ENCODE measurements at places on chromosomes 6 and 20.

GRCh38 chr6:146265056-146265455, 236.2 kb downstream of the GRM1 start:
- DNase-seq: no peak

- no peak for DNase-seq
Observed at GRCh38 chr6:89970072-89970471, 75.8 kb downstream of the GJA10 start.

- DNase-seq: no peak
Observed at GRCh38 chr6:16398587-16398986, 160.2 kb downstream of the GMPR start.

DNA sequence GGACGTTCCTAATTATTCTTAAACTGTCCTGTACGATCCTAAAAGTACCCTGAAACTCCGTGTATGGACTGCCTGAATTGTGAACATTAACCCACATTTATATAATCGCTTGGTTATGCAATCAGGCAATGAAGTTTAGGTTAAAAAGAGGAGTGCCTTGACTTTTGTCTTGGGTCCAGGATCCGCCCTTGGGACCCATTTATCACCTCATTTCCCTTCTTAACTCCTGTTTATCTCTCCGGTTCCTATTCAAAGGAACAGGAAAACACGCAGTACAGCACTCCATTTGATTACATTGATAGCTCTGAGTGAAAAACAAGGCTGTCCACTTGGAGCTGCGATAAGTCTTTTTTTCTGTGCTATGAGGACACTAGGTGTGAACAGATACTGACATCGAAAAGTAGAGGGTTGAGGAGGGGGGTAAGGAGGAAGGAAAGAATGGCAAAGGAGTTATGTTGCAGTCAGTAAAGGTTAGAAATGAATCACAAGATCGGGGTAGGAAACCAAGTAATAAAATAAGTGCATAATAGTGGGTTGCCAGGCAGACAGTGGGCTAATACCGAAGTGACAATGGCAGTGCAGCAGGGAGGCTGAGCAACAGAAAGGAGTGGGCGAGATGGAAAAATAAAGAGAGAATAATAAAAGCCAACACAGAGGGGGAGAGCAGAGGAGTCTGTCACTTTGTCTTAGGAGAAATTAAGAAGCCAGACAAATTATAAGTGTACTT, 15.9 kb upstream of the PCK1 start:
- DNase-seq: no peak

GRCh38 chr6:108550256-108550655, 10.5 kb upstream of the FOXO3 start:
- no peak for DNase-seq

- no peak for DNase-seq
Observed at GRCh38 chr6:105934708-105935107, 151.4 kb upstream of the PRDM1 start.

- peak; percentile 83 for DNase-seq
Observed at GRCh38 chr6:31403283-31404060, at the start of gene MICA. Gene MICA, plus strand, starts transcription at chr6:31403595. Its CDS starts 38 bp downstream, at chr6:31403633.

- no peak for DNase-seq
Observed at GRCh38 chr6:157570752-157571151, 189.8 kb downstream of the ZDHHC14 start.

GRCh38 chr6:115999235-115999634, 61.5 kb downstream of the FRK start:
- DNase-seq: no peak

DNA sequence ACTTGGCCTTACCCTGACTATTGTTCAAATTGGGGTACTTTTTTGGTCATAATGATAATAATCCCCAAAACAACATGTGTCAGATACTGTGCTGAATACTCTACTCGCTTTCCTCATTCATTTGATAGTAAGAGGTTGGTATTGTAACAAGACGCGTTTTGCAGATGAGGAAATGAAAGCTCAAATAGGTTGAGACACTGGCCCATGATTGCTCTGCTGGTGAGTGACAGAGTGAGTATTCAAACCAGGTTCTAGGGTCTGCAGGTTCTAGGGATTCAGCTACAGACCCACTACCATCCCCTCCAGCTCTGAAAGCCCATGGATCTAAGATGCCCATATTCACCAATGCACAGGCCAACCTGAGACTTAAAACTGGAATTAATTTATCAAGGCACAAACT, 1.3 kb upstream of the ENPP4 start:
- no peak for DNase-seq

DNA sequence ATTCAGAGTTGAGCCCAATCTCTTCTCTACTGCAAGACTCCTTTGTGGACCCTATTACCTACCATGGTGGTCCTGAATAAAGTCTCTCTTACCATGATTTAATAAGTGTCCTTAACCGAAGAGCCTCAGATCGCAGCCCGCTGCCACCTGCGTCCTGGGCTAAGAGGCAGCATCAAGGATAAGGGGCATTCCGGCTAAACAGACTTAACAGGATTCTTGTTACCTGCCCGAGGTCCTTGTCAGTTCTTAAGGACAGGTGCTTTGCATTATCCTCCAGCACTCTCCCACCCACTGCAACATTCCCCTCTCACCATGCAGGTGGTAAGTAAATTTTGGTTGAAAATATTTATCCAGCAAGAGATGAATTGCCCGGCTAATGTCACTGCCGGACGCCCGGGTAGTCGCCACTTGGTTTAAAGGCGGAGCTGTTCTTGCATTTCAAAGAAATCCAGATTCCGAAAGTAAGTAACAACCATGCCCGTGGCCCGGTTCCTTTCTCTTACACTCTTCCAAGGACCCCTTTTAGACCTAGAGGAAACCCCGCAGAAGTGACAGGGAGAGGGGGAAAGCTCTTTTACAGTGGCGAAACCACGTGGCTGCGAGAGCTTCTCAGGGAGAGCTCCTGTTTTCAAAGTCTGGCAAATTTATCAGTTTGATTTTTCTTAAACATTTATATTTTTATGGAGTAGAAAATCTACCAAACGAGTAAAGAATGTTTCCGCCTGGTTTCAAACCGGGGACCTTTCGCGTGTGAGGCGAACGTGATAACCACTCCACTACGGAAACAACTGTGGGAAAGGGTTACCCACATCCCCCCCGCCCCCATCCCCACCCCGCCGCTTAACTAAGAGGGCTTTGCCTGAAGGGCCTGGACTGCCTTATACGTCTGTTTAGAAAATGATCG, 41.9 kb upstream of the PRSS16 start:
- no peak for DNase-seq

- DNase-seq: no peak
Observed at GRCh38 chr6:140825731-140826130, 1307.0 kb upstream of the GJE1 start.

GRCh38 chr20:24487648-24488047, 18.2 kb downstream of the SYNDIG1 start:
- DNase-seq: no peak

- DNase-seq: no peak
Observed at GRCh38 chr20:23079926-23080325, 6.2 kb downstream of the CD93 start.

DNA sequence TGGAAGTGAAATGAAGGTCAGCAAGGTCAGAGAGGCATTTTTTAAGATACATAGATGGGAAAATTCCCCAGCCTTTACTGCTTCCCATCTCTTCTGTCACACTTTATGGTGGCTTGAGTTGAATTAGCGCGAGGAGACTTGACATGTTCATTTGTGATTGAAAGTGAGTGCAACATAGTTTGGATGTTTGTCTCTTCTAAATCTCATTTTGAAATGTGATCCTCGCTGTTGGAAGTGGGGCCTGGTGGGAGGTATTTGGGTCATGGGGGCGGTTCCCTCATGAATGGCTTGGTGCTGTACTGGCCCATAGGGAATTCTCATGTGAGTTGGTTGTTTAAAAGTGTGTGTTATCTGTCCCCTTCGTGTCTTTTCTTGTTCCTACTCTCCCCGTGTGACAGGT, 237.2 kb downstream of the CDKAL1 start:
- peak; percentile 23 for DNase-seq

GRCh38 chr6:152734630-152735029, 16.0 kb upstream of the VIP start:
- no peak for DNase-seq

- no peak for DNase-seq
Observed at GRCh38 chr6:30988209-30988825, 4.8 kb downstream of the MUC21 start.

DNA sequence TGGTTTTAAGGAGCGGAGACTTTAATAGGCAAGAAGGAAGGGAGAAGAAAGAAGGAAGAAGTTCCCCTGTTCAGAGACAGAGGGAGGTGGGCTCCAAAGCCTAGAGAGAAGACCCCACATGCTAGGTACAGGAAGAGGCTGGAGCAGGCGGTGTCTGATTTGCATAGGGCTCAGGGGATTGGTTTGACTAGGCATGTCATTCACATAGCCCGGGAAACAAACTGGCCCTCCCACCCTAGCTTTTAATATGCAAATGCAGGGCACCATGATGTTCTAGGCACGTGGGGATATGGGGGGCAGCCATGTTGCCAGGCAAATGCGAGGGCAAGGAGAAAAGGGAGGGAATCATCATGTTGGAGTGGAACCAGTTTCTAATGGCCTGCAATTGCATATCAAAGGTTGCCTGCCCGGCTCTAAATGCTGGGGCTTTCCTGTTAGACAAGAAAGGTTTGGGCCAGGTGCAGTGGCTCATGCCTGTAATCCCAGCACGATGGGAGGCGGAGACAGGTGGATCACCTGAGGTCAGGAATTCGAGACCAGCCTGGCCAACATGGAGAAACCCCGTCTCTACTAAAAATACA, 34.3 kb upstream of the AGPAT4 start:
- no peak for DNase-seq

- DNase-seq: no peak
Observed at GRCh38 chr6:170225852-170226417, 64.9 kb downstream of the DLL1 start.

- no peak for DNase-seq
Observed at GRCh38 chr20:32925481-32926196, 66.9 kb downstream of the EFCAB8 start.

DNA sequence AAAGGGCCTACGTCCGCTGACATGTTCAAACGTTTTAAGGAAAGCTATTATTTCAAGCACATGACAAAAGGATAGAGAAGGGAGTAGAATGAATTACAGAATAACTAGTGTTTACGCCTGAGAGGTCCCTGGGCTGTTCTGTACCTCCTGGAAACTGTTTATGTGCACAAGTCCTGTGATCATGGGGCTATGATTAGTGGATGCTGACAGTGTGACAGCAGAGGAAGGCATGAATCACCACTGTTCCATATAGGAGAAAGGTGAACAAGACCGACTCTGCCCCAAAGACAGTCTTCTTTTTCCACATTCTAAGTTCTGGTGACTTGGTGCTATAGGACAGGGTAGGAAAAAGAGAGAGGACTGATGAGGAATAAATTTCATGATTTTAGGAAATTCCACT, 249.2 kb upstream of the PRDM1 start:
- DNase-seq: no peak

DNA sequence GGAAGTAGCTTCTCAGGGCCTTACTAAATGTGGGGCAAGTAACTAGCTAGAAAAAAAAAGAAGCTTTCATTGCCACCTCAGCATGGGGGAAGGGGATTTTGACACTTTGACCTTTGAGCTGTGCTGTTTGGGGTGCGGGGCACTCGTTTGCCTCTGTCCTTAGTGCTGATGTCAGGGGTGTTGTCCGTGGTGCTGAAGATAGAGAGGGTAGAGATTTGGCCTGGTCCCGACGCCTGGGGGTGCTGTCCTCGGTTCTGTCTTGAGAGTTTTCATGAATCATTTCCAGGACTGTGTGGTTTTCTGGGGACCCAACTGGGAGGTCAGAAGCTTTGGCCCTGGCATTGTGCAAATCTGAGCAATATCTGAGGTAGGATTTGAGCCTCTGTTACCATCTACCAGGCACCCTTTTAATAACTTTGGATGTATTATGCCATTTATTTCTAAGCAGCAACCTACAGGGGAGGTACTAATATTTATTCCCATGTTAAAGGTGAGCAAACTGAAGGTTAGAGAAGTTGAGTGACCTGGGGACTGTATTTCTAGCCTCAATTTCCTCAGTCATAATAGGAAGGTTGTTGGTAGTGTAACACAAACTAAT, 78.0 kb downstream of the DLGAP4 start:
- DNase-seq: no peak

- no peak for DNase-seq
Observed at GRCh38 chr6:169176361-169176991, 77.2 kb downstream of the THBS2 start.

Measured in iPS DF 19.7 (cell line).